Osteoblast (primary cell): ENCODE measurements at places on chromosomes 7 and 10. TPM values are rescaled to one million over a fixed set of nuclear protein-coding genes. Genes with fewer than 3 reads are reported as not detected.

- no peak for DNase-seq
Observed at GRCh38 chr10:114874827-114875411, 53.3 kb downstream of the FHIP2A start.

GRCh38 chr7:45365341-45365740 is 207.8 kb downstream of the RAMP3 start:
- no peak for DNase-seq

DNA sequence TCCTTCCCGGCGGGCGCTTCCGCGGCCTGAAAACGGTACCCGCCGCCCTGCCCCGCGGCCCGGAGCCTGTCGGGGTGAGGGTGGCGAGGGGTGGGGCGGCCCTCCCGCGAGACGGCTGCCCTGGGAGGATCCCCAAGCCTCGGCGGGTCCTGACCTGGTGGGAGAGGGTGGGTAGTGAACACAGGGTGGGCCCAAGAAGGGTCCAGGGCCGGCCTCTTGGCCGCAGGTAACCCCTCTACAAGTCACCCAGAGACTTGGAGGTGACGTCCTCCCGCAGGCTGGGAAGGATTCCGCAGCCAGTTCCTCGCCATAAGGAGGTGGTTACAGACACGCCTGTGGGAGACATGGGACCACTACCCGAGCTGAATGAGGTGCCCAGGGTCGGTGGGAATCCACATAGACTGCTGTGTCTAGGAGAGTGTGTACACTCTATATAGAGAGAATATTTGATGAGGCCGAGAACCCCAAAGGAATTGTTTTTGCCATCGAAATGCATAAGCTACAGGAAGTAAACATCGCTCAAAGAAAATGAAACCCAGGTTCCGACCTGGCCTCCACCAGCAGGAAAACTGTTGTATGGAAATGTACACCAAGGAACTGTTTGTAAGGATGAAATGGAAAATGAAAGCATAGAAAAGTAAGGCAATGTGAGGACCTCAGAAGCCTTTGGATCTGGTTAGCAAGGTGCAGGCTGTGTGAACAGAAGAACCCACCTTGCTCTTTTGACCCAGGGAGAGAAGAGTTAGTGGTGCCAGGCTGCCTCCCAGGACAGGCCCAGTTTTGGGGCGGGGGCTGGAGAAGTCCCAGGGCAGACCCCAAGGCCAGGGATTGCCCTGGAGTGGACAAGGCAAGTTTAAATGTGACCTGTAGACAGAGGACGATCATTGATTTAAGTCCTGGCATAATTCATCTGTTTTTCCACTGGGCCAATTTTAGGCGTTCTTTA is 659 bp downstream of the OPTN start:
- DNase-seq, result peak; percentile 66

STEAP1 gene
- 39.1 and 45.4 TPM in 2 replicates for total RNA-seq

DNA sequence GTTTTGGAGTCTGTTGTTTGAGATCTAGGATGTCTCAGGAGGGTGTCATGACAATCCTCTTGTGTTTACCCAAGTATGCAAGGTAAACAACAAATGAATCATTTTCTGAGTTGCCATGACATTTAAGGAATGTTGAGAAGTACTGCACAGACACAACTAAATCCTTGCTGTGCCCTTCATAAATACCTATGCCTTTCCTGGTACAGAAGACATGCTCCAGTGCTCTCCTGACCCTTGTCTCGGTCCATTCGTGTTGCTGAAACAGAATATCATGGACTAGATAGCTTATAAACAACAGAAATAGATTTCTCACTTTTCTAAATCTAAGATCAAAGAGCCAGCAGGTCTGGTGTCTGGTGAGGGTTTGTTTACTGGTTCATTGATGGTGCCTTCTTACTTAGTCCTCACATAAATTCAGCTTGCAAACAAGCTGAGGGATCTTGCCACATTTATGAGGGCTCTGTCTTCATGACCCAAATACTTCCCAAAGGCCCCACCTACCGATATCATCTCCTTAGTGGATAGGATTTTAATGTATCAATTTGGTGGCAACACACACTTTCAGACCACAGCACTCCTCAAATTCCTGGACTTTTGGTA is 341.8 kb upstream of the SEMA3A start:
- no peak for DNase-seq

DNA sequence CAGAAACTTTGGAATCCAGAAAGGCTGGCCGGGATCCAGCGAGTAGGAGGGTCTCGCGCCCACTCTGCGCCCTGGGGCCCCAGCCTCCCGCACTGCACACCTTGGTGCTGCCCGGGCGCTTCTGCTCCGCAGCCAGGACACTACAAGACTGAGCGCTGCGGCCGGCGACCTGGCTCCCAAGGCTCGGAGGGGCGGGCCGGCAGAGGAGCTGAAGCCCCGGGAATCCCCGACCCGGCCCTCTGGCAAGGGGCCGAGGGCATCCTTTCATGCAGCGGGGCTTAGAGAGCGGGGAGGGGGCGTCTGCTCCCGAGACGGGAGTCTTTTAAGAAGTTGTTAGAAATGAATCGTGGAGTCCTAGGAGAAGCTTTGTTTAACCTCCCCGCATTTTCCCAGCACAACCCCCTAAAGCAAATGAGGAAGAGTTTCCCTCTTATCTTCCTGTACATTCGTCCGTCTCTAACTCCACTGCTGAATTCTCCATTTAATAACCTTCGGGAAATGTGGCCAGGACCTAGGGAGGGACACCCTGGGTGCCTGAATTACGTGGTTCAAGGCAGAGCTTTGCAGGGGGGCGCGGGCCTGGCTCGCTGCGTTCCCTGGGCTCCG is 1.1 kb downstream of the VWC2 start:
- DNase-seq, result peak; percentile 82

TFR2 gene
- total RNA-seq, result under 0.01 and 0.29 TPM in 2 replicates

BEND7 gene
- 9.0 and 10.6 TPM in 2 replicates for total RNA-seq

GRCh38 chr10:613271-614138 is 76.0 kb downstream of the DIP2C start:
- no peak for DNase-seq

DNA sequence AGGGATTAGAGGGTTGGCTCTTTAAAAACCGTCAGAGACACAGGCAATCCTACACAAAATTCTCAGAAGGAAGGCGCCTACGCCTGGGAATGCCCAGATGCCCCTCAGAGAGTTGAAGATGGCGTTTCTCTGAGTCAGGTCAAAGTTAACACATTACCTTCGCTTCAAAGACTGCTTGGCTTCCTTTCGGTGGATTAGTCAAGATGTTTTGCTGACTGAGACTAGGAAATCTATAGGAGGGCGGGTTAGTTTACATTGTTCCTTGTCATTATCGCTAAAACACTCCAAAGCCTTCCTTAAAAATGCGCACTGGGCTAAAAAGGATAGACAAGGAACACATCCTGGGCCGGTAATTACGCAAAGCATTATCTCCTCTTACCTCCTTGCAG is 995 bp upstream of the CFTR start:
- no peak for DNase-seq

- DNase-seq, result peak; percentile 93
Observed at GRCh38 chr7:44103923-44104859, at the start of gene AEBP1. Gene AEBP1, plus strand, starts transcription at chr7:44104345. Its CDS starts 321 bp downstream, at chr7:44104666.

- no peak for DNase-seq
Observed at GRCh38 chr7:100363098-100363497, 5.2 kb downstream of the PILRB start.

DNA sequence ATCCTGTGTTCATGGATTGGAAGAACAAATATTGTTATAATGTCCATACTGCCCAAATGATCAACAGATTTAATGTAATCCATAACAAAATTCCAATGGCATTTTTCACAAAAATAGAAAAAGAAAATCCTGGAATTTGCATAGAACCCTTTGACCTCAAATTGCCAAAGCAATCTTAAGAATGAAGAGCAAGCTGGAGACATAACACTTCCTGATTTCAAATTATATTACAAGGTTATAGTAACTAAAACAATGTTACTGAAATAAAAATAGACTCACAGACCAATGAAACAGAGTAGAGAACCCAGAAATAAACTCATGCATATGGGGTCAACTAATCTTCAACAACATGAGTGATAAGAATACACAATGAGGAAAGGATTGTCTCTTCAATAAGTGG is 302.5 kb downstream of the PHTF2 start:
- no peak for DNase-seq

CHST15 gene
- total RNA-seq, result 22.8 and 36.2 TPM in 2 replicates

MKI67 gene
- total RNA-seq, result 2.5 and 3.5 TPM in 2 replicates

GRCh38 chr7:30863706-30864035 is 48.0 kb upstream of the AQP1 start:
- peak; percentile 85 for DNase-seq

GRCh38 chr10:17003151-17003550 is 126.5 kb downstream of the CUBN start:
- peak; percentile 71 for DNase-seq

DNA sequence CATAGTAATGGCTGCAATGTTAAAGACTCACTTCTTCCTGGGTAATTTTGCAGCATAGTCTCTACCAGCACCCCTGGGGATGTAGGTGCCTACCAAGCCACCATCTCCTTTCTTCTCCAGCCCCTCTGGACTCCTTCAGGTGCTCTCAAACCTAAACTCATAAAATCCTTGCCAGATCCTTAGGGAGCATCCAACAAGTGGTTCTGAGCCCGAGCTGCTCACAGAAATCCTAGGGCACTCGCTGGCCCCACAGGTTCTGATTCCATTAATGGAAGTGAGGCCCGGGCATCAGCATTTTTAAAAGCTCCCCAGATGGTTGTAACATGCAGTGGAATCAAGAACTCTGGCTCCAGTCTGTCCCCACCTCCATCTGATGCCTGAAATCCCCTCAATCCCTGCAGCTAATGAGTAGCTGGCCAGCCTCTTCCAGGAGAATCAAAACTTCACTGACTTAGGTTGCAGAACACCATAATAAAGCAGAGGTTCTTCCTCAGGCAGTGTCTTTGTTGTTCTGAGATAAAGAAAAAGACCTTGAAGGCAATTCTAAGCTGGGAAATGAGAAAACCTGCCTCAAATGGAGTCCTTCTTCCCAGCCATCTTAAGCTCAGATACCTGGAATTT is 336.8 kb downstream of the KCNMA1 start:
- DNase-seq, result peak; percentile 62

GRCh38 chr10:38600696-38601095 is 506.6 kb downstream of the ZNF37A start:
- DNase-seq, result peak; percentile 25

GRCh38 chr7:109009636-109010035 is 440.0 kb downstream of the DNAJB9 start:
- DNase-seq, result peak; percentile 3

FOXI2 gene
- not detected in 2 replicates for total RNA-seq

EGR2 gene
- total RNA-seq, result 2.4 and 3.6 TPM in 2 replicates

IL6 gene
- total RNA-seq, result 37.4 and 52.8 TPM in 2 replicates

- DNase-seq, result no peak
Observed at GRCh38 chr7:46205478-46205877, 284.4 kb upstream of the IGFBP3 start.

DNA sequence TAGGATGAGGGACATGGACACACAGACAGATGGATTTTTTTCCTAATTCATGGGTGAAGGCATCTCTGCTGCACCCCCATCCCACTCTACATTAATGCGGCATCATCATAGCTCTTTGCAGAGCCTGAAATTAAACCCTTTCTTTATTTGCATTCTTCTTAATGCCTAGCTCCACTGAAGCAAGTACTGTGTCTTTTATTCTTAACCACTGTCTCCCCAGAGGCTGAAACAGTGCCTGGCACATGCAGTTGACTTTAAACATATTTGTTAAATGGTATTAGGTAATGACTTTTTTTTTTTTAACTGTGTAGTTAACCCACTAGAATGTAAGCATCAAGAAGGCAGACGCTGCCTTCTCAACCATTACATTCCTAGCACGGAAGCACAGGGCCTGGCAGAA is 73.5 kb downstream of the SMURF1 start:
- DNase-seq, result peak; percentile 37

DNA sequence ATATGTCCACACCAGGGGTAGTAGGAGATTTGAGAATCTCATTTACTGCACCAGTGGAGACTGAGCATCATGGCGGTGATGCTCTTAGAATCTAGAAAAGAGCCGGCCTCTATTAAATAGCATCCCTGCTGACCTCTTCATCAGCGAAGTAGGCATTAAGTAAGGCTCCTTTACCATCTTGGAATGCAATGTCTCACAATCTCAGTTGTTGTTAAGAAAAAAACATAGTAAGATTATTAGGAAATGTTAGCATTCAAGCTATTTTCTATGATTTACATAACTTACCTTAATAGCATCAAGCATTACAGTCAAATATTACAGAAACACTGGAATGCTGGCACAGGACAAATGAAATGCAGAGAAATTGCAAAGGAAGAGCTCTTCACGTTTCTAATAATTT is 54.5 kb downstream of the ORC5 start:
- no peak for DNase-seq

DNA sequence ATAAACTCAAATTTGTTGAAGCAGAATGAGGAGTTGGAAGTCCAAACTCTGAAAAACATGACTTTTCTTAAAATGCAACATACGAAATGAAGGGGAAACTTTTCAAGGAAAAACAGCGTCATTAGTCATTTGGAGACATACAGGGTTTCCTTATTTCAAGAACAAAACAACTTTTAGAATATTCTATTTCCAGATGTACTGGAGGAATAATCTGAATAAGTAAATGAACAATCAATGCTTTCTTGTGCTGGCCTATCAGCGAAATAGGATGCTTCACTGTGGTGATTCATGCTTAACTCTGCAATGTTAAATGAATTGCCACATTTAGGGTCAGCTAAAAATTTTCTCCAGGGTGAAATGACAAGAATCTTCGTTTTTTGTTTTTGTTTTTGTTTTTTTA is 114.3 kb downstream of the SEMA3C start:
- no peak for DNase-seq

DNA sequence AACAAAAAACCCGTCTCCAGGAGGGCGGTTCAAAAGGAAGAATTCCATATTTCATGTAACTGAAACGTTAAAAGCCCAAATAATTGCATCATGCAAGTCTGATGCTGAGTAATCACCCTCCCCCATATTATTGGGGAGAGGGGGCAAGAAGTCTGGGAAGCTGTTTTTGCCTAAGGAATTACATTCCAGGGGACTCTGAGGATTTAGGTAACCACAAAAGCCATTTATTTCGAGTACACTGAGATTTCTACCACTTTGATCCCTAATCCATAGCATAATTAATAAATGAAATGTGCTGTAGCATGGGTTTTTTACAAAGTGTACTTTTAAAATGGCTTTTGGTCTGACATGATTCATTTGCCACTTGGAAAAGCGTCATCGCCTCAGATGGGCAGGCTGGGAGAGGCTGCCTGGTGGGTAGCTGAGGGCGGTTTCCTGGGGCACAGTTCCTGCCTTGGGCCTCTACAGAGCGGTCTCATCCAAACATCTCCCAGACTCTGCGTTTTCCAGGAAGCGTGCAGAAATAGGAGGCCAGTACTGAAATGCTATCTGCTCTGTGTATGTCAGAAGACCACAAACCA is 106.5 kb downstream of the TCF7L2 start:
- DNase-seq, result no peak

DNA sequence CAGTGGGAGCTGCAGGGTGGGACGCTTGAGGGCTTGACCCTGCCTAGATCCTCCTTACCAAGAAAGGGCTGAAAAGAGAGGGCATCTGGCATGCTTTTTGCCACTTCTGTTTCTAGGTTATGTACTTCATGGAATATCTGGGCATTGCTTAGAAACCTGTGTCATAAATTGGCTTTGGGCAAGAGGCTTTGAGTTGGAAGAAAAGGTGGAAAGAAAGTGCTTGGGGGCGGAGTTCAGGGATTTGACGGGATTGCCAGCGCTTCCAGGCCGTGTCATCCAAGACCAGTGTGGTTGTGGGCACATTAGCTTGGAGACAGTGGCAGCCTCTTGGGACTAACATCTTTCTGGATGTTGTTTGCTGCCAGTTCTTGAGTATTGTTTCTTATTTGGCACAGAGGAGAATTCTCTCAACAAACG is 825 bp downstream of the ZNF862 start:
- DNase-seq, result peak; percentile 57
